ENCODE measurements at places on chromosomes 3 and 15.

GRCh38 chr3:24232784-24233183 lies 261.9 kb downstream of the THRB start:
- DNase-seq: no peak

GRCh38 chr3:38311476-38311875 lies 29.4 kb downstream of the SLC22A14 start:
- DNase-seq: no peak

DNA sequence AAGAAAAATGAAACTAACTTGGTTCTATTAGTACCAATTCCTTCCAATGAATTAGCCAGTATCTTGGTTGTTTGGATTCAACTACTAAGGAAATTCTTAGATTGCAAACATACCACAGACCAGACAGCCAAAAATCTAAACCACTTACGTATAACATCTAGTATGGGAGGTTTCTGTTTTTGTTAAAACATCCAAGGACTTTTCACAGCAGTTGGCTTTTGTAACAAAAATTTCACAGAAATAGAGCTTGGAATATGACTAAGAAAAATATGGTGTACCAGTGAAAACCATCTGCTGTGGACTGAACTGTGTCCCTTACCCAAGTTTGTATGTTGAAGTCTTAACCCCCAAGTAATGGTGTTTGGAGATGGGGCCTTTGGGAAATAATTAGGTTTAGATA lies 199.2 kb downstream of the OTOL1 start:
- DNase-seq: no peak

DNA sequence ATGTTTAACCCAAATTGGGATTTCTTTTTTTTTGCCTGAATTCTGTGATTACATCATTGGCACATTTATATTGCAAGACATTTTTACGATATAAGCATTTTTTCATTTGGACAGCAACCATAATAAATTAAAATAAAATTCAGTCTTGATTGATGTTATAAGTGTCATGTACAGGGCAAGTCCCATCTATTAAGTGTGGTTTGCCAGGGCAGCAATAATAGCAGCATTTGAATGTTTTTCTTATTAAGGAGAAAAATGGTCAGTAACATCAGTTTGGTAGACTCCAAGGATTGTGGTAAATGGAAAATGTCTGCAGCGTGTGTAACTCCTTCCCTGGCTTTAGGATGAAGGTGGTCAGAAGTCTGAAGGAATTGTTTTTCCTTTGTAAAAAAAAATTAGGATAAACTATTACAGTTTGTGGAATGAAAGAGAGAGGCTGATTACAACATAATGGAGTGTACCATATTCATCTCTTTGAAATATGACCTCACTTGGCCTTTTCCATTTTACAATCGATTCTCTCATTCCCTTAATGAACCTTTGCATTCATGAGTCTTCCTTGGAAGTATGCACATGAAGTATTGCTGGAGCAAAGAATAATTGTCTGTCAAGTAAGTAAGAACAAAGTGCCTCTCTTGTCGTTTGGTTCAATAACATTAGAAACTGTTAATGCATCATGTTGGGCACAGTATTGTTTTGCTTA lies 405.4 kb upstream of the THRB start:
- DNase-seq: no peak

- no peak for DNase-seq
These were observed 223.6 kb upstream of the GAP43 start for GRCh38 chr3:115399750-115400149.

- no peak for DNase-seq
These were observed 84.3 kb upstream of the ROPN1 start for GRCh38 chr3:124076235-124076634.

GRCh38 chr3:58009749-58010535 lies 1.7 kb downstream of the FLNB start:
- no peak for DNase-seq

GRCh38 chr15:59143281-59143680 lies 38.3 kb downstream of the CCNB2 start:
- DNase-seq: no peak

- DNase-seq: no peak
These were observed at the start of gene TM4SF18 for GRCh38 chr3:149333176-149333859. TSS of gene TM4SF18 (minus strand) at chr3:149333636. CDS start at chr3:149333382, 254 bp downstream.

GRCh38 chr3:35638980-35639253 lies 408 bp upstream of the ARPP21 start:
- no peak for DNase-seq

DNA sequence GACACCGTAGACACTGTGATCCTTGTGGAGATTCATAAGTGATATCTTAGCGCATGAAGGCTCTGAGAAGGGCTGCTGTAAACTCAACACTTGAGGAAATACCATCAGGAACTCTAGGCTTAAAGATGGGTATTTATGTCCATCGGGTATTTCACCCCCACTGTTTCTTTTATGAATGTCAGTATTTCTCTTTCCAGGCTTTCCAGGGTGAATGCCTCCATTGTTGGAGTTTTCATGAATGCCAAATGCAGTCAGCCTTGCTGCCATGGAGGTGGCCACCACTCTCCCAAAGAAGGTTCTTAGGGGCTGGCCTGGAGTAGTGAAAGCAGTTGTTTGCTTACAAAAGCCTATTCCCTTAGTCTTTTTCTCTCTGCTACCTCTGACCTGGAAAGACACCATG lies 259.2 kb downstream of the SLCO3A1 start:
- no peak for DNase-seq

GRCh38 chr3:30496066-30496966 lies 110.1 kb upstream of the TGFBR2 start:
- no peak for DNase-seq

DNA sequence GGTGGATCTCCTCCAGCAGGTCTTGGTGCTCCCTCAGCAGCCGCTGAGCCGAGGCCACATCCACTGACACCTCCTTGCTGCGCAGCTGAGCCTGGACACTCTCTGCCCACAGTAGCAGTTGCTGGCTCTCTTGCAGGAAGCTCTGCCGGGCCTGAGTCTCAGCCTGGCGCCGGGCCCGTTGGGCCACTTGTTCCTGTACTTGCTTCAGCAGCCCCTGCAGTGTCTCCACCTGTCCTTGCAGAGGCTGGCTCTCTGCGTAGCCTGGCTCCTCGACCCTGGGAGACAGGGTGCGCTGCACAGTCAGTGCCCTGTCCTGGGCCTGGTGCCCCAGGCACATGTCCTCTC lies 15.5 kb downstream of the SPTBN5 start:
- DNase-seq: no peak

DNA sequence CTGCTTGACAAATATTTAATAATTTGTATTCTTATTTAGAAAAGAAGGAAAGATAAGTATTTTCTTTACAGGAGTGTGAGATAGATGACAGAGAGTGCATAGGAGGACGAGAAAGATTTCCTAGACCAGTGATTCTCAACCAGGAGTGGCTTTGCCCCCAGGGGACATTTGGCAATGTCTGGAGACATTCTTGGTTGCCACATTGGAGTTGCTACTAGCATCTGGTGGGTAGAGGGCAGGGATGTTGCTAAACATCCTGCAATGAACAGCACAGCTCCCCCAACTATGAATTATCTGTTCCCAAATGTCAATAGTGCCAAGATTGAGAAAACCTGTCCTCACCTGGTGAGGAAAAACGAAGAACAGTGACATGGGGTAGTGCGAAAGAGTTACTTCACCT lies 30.8 kb upstream of the MINAR1 start:
- DNase-seq: no peak

- no peak for DNase-seq
These were observed 313.4 kb upstream of the RASGRP1 start for GRCh38 chr15:38878026-38878425.

DNA sequence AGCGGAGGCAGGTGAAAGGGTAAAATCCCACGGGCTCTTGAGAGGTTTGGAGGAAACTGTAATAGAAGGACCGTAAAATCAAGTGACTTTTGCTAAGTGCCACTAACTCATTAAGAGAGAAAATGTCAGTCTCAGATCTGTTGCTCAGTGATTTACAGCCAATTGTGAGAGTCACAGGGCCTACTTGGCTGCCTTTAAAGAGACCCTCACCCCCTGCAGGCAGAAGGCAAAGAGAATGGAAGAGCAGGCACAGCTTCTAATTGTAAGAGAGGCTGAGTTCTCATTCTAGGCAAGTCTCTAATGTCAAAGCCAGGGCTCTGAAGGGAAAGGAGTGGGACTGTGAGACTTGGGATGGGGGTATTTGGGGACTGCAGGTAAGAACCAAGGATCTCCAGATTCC lies 9.3 kb upstream of the SYNM start:
- DNase-seq: no peak

- no peak for DNase-seq
These were observed 10.5 kb downstream of the BNIP2 start for GRCh38 chr15:59678620-59679019.

GRCh38 chr3:42660131-42660715 lies 6.7 kb downstream of the ZBTB47 start:
- no peak for DNase-seq

DNA sequence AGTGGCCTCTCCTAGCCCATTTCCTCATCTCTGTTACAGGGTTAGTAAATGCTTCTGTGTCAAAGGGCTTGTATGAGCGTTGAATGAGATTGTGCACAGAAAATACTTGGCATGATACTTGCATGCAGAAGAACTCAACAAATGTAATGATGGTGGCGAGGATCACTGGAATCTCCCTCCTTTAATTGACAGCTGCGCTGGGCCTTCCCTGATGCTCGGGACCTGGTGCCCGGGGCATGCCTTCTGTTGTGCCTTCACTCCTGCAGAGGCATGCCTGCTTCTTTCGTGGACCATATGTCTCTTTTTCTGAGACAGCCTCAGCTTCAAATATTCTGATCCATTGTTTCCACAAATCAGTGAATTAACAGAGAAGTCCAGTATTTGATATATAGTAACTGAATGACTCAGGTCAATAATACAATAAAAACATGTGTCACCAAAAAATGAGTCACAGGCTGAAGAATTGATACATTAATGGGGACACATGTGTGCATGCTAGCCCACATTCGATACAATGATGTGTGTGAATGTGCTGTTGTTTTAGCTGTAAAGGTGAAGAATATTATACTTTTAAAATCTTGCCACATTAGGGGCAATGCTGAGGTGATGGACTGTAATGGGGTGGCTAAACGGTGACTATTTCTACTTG lies 243.3 kb upstream of the TBL1XR1 start:
- no peak for DNase-seq

DNA sequence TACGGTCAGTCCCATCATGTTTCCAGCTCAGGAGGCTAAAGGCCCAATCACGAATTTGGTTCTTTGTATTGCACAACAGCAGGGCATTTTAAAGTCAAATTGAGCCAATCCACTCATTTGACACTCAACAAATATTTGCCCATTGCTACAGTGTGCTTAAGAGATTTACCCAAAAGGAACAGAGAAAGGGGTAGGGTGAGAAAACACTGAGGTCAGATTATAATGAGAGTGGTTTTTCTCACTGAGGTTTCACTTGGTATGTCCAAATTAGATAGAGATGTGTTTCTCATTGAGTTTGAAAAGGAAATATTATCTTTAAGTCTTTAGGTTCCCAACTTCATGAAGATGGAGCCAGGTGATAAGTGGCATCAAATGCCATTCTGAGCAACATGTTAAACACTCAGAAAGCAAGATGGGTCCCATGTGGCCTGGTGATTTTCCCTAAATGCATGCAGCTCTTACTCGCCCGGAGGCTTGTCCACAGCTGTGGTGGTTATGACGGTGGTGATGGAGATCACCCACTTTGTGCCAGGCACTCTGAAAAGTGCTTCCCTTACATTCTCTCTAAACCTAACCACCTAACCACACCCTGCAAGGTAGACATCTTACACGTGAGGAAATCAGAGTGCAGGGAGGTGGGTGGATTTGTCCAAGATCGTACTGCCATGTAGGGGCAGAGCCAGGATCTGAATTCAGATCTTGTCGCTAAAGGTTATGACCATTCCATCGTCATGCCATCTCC lies 31.2 kb upstream of the USP3 start:
- peak; percentile 61 for DNase-seq

DNA sequence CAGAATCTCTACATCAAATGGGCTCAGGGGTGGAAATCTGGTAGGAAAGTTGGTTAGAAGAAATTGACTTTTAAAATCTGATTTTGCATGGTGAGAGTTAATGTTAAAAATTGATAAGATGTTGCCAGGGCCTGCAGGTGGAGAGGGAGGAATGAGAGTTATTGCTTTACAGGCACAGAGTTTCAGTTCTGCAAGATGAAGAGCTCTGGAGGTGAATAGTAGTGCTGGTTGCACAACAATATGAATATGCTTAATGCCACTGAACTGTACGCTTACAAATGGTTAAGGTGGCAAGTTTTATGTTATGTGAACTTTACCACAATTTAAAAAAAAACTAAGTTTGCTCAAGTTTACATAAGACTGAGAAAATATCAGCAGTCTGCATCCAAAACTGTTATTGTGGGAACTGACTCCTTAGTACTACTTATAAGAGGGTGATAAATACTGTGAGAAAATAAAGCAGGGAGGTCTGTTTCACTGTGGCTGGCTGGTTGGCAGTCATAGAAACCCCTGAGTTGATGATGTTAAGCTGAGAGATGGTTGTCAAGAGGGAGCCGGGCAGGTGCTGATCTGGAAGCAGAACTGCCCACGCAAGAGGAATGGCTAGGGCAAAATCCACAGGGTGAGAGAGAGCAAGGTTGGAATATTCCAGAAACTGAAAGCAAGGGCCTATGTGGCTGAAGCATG lies 144.9 kb downstream of the EDEM1 start:
- no peak for DNase-seq

Measured in NCI-H1436 (cell line).